ENCODE measurements at places on chromosomes 1 and 21. TPM values are rescaled to one million over a fixed set of nuclear protein-coding genes. Genes with fewer than 3 reads are reported as not detected.

BPNT1 gene
- 37.3 TPM for total RNA-seq

GRCh38 chr1:183891158-183891856 is 86.4 kb downstream of the RGL1 start:
- no peak for DNase-seq

GRCh38 chr1:94723894-94724293 is 96.3 kb upstream of the SLC44A3 start:
- no peak for DNase-seq

GRCh38 chr1:154957091-154957657 is 1.3 kb upstream of the PBXIP1 start:
- DNase-seq, result no peak

- DNase-seq, result no peak
Observed at GRCh38 chr1:11999236-11999635, 19.0 kb downstream of the MFN2 start.

- DNase-seq, result no peak
Observed at GRCh38 chr1:2930016-2930815, 91.1 kb upstream of the ACTRT2 start.

DNA sequence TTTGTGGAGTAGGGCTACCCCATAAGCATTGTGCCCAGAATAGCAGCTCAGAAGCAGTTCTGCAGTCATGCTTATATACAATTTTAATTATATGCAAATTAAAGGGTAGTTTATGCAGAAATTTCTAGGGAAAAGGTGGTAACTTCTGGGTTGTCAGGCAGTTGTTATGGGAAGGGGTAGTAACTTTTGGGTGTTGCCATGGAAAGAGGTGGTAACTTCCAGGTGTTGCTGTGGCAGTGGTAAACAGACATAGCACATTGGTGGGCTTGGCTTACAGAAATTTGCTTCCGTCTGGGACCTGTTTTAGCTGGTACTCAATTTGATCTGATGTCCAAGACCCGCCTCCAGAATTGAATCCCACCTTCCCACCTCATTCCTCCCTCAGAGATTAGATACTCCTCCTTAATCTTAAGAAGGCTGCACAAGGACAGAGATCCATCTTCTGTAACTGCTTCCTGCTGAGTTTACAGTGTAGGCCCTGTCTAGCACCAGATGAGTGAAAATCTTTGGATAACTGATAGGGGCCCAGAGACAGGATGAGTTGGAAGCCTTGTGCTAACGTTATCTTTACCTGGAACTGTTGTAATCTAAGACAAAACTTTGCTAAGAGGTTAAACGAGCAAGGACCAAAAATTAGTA is 26.7 kb downstream of the SUCO start:
- no peak for DNase-seq

DNA sequence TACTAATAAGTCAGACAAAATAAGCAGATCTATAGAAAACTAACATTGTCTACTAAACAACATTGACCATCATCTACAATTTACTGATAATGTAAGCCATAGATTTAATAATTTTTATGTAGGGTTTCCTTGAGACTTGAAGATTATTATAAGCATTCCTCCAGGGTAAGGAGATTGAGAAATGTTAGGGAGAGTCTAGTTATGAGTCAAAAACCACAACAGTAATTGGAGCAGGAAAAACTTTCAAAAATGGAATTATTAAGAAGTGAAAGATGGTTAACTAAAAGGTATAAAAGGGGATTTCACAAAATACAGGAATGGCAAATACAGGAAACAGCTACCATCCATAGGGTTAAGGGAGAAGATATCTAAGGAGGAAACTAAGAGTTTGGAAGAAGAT is 12.4 kb upstream of the UHMK1 start:
- no peak for DNase-seq

WNT2B gene
- total RNA-seq, result 4.9 TPM
